ENCODE measurements at places on chromosomes 6 and 20.

- no peak for DNase-seq
These were observed 9.2 kb upstream of the PGC start for GRCh38 chr6:41756354-41756753.

DNA sequence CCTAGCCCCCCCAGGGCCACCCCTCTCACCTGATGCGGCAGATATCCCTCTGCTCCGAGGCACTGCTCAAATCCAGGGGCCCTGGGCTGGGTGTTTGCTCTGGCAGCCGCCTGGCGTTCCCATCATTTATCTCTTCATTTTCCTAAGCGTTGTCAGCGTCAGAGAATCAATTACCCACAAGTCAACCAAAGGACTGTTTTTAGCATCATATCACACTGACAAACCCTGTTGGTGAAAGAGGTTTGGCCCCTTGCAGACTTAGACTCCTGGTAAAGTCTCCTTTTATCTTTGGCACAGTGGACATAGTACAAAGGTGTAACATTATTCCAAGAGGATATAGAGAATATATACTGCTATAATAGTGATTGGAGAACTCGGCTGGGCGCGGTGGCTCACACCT is at the start of gene GHRH:
Gene GHRH, minus strand, starts transcription at position 101 of the 400 bp plus-strand sequence. CDS start 4,925 bp downstream, outside the sequence.
- DNase-seq = no peak

- no peak for DNase-seq
These were observed 24.1 kb downstream of the ALDH8A1 start for GRCh38 chr6:134925800-134926199.

GRCh38 chr6:101663100-101663499 is 269.6 kb downstream of the GRIK2 start:
- DNase-seq = peak; percentile 84

DNA sequence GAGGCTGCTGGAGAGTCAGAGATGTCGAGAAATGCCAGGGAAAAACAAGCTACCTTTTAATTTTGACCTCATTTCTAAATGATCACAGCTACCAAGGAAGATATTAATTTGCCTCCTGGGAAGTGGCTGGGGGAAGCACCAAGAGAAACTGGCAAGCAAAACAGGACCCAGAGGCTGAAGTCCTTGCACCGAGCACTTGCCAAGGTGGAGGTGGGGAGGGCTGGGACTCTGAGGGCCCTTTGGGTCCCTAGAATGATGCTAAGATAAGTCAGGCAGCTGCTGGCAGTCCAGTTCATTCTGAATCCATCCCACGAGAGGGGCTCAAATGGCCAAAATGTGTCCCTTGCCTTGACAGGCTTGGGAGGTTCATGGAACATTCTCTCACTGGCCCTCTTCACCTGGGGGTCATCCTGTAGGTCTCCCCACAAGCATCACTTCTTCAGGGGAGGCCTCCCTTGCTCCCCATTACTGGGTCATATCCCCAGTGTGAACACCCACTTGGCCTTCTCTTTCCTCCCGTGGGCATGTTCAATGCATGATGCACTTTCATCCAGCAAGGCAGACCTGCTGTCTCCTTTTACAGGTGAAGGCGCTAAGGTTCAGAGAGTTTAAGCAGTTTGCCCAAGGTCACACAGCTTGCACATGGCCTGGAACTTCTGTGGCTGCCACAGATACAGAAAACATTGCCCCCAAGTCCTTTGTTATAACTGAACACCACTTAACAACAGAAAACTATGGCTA is 39.1 kb upstream of the BLCAP start:
- DNase-seq = no peak

- DNase-seq = no peak
These were observed 96.2 kb downstream of the RTN4IP1 start for GRCh38 chr6:106533054-106533453.

DNA sequence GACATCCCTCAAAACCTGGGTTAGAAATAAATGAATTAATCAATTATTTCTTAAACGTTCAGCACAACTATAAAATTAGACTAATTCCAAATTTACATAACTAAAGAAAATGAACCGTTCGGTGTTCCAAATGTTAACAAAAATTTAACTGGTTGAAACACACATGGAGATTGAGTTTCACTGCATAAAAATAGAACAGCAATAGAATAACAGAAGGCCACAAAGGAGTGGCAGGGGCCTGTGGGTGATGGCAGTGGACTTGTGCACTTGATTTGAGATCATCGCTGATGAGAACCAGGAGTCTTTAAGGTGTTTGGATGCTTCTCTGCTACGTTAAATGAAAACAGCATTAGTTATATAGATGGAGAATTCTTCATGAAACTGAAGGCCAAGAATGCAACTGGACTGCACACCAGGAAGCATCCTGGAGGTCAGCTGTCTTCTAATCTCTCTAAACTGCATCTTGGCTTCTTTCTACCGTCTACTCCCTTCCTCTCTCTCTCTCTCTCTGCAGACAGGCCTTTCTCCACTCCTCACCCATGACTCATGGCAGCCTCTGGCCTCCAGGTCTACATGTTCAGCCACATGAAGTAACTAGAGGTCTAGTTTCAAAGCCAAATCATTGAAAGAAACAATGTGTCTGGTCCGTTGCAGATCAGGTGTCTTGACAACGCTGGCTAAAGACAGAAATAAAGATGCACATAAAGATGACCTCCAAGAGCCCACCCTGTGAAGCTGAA is 111.3 kb downstream of the SIM1 start:
- DNase-seq = no peak

GRCh38 chr6:144197919-144198318 is 47.6 kb downstream of the STX11 start:
- DNase-seq = no peak

DNA sequence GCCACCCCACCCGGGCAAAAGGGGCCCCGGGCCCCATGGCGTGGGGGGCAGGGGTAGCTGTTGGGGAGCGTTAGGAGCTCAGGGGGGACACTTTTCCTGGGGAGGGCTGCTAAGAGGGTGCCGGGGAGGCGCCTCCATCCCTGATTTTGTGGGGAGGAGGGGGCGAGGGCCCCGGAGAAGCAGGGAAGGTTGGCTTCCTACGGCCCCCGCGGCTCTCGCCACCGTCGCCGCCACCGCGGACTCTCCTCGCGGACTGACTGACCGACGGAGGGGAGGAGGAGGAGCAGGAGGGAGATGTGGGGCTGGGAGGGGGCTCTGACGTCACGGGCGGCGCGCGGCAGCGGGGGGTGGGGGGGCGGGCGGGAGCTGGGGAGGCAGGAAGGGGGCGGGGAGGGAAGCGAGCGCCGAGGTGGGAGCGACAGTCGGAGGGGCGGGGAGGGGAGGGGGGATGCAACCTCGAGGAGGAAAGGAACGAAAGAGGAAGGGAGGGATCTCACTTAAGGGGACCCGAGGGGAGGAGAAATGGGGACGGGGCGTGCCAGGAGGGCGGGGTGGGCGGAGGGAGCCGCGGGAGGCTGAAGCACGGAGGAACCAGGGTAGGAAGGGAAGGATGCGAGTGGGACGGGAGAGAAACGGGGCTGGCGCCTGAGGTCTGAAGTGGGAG is 5.1 kb downstream of the GABBR1 start:
- peak; percentile 83 for DNase-seq

GRCh38 chr6:169568314-169569087 is 133.3 kb downstream of the WDR27 start:
- DNase-seq = no peak

DNA sequence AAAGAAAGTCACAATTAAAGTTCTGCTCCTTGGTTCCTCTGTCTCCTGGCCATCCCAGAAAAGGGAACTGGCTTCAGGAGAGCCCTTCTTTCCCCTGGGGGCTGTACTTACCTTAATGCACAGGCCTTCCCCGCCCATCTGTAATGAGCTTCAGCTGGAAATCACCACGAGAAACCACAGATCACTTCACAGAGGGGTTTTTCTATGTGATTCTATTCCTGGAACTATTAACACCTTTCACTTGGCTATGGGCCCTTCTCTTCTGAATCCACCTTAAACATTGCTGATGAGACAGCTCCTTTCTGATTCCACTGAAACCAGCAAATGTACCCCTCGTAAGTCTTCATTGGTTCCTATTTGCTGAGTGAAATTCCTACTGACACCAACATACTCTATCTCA is 80.7 kb downstream of the FOXF2 start:
- no peak for DNase-seq

GRCh38 chr6:44255105-44255808 is 2.1 kb downstream of the SLC35B2 start:
- peak; percentile 44 for DNase-seq

- DNase-seq = no peak
These were observed 71.1 kb downstream of the CDH22 start for GRCh38 chr20:46237227-46237626.

DNA sequence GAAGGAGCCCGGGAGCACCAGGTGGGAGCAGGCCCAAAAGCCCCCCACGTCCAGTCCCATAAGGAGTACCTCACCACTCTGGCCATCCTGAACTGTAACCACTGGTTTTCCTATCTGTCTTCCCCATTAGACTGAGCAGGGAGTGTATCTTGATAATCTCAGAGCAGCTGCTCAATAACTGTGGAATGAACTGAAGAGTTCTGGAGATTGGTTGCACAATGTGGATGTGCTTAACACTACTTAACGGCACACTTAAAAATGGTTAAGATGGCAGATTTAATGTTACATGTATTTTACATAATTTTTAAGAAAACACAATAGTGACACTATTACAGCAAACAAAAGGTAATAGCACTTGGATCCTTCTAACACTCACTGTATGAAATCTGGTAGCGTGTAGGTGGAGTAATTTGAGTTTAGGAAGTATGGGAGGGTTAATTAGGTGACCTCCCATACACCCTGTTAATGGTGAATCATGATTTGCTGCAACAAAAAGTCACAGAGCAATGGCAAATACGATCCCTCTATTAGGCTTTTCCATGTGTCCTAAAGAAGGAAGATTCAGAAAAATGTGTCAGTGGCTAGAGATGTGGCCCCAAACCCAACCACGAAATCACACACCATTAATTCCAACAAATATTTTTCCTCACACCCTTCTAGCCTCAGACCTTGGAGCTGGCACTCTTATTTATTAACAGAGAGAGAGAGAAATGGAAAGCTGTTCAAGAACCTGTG is 18.4 kb downstream of the TRAM2 start:
- no peak for DNase-seq

DNA sequence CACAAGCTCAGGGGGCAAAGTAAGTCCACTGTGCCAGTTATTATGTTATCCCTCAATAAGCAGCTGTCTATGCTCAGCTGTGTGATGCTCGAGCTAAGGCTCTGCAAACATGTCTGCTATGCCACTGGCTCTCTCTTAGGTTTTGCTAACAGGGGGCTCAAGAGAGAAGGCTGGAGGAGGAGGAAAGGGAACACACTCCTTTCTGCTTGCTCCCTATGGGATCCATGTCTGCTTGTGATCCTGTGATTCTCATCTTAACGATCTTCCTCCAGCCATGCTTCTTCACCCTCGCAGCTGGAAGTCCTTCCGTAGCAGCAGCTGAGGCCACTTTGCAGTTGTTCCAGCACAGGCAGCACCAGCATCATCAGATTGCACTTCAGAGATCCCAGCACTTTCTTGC is 37.0 kb upstream of the IGF2R start:
- DNase-seq = peak; percentile 25

- DNase-seq = peak; percentile 12
These were observed 73.2 kb upstream of the CD2AP start for GRCh38 chr6:47404435-47404834.

- DNase-seq = peak; percentile 69
These were observed 37.4 kb downstream of the VEGFA start for GRCh38 chr6:43807228-43808061.

- no peak for DNase-seq
These were observed 4.3 kb downstream of the DLGAP4 start for GRCh38 chr20:36310215-36310981.

DNA sequence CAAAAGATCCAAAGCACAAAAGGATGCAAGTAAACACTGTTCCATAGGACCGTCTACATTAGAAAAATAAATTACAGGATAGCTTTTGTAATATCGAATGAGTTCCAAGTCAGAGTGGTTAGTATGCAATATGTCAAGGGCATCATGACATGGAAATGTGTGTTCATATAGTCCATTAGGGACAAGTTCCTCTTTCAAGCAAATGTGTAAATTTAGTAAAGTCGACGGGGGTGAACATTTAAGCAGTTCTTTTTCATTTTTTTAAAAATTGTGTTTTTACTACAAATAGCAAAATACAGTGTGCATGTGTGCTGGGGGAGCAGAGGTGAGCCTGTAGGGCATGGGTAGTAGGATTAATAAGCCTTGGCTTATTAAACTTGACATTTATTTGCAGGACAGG is 359.0 kb downstream of the ESR1 start:
- DNase-seq = no peak

- no peak for DNase-seq
These were observed 58.8 kb downstream of the TPD52L1 start for GRCh38 chr6:125212377-125212776.

GRCh38 chr20:11734431-11734830 is 183.3 kb upstream of the BTBD3 start:
- peak; percentile 25 for DNase-seq

DNA sequence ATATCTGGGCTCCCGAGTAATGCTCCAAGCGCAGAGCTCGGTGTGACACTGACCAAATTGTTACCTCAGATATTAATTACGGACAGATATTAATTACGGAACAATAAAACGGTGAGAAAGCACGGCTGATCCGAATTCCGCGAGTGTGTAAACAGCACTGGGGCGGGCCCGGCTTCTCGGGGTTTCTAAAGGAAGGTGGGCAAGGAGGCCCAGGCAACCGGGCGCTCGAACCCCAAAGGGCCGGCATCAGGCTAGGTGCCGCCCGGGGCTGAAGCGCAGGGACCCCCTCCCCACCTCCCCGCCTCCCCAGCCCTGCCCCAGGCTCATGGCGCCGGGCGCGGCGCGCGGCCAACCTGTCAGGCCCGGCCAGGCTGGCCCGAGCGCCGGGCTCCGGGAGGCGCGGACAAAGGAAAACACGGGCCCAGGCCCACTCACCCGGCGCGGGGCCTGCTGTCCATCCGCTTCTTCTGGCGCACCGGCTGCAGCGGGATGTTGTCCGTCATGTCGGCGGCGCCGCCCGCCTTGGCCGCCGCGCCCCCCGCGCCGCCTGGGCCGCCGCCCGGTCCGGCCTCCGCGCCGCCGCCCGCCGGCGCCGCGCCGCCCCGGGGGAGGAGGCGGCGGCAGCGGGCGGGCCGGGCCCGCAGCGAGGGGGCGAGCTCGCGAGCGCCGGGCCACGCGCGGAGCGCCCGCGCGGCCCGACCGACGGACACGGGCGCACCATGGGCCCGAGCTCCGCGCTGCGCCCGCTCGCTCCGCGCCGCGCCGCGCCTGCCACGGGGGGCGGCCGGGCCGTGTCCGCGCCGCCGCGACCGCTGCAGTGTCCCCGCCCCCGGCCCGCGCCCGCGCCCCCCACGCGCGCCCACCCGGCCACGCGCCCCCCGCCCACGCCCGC is at the start of gene ATP9A:
Gene ATP9A, minus strand, starts transcription at position 524 of the 892 bp plus-strand sequence. Its CDS starts 21 bp downstream, at position 503.
- peak; percentile 63 for DNase-seq

DNA sequence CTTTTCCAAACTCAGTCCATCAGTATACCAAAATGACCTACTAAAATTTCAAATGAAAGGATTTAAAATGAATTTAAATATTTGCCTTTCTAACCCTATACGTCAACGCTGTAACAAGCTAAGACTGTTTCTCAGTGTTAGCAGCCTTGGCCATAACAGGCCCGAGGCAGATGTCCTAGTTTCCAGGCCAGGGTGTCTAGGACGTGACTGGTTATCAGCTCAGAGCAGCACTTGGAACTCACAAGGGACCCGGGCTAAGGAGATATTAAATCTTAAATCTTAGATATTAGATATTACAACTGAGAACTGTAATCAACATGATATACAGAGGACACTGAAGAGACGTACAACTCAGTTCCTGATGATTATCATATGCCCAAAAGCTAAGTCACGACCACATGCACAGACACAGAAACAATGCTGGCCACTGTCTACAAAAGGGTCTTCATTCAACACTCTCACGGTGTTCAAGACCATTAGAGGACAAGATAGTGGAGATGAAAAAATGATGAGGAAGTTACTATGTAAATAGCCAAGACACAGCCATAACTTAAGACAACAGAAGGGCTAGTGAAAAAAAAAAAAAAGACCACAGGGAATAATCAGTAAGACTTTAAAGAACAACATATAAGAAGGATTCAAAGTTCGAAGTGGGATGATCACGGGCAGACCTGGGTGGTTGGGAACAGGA is at the start of gene CLDN20:
Gene CLDN20, plus strand, starts transcription at position 641 of the 691 bp plus-strand sequence. CDS start 11,707 bp downstream, outside the sequence.
- DNase-seq = no peak

Data from NCI-H69 (cell line).